CD8-positive, alpha-beta T cell (primary cell): ENCODE measurements at places on chromosomes 5 and 9.

GRCh38 chr5:2670940-2671339 lies 80.5 kb downstream of the IRX2 start:
- no peak for DNase-seq

DNA sequence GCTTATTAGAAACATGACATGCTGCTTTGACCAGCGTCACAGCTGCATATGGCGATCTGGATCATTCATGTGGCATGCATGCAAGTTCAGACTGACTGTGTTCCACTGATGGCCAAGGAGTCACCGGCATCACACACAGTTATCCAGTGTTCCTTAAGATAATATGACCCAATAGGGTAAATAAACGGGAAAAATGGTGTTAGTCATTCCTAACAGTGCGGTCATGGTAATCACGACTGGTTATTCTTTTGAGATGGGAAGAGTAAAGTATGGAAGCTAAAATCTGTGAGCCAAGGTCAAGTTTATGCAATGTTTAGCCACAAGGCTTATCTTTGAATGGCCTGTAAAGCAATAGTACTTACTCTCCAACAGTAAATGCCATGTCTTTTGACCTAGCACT lies 29.3 kb upstream of the LVRN start:
- DNase-seq = no peak

GRCh38 chr9:35717132-35717870 lies 14.7 kb downstream of the TLN1 start:
- DNase-seq = no peak

DNA sequence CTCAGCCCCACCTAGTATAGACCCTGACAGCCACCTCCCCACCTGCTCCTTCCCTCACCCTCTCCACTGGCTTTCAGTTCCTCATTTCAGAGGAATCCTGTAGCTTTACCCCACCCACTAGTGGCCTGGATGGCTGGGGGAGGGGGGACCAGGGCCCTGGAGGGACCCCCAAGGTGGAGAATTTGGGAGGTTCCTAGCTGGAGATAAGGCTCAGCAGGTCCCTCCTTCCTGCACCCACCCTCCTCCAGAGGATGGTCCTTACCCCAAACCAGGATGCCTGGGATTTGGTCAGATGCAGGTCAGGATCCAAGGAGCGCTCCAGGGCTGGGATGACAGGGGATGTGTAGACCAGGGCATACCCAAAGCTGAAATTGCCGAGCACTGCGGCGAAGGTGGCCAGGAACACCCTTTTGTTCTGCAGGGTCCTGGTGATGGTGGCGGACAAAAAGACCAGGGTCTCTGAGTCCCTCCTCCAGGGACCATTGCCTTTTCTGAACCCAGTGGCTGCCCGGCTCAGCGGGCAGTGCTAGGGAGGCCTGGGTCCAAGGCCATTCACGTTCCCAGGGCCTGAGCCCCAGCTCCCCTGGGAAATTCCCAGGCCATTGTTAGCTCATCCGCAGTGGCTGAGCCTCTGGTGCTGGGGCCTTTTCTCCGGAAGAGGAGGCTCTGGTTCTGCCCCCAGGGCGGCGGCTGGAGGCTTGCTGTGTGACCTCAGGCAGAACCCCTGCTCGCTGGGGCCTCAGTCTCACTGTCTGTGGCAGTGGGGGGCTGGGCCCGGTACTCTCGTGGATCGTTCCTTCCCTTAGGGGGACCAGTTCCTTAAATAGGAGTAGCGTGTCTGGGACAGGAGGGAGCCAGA lies 678 bp downstream of the SLC2A6 start:
- peak; percentile 61 for DNase-seq

DNA sequence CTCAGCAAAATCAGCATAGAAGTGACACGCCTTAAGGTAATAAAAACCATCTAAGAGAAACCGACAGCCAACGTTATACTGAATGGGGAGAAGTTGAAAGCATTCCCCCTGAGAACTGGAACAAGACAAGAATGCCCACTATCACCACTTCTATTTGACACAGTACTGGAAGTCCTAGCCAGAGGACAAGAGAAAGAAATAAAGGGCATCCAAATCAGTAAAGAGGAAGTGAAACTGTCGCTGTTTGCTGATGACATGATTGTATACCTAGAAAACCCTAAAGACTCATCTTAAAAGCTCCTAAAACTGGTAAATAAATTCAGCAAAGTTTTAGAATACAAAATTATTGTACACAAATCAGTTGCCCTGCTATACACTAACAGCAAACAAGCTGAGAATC lies 393.3 kb downstream of the KIF4B start:
- no peak for DNase-seq

DNA sequence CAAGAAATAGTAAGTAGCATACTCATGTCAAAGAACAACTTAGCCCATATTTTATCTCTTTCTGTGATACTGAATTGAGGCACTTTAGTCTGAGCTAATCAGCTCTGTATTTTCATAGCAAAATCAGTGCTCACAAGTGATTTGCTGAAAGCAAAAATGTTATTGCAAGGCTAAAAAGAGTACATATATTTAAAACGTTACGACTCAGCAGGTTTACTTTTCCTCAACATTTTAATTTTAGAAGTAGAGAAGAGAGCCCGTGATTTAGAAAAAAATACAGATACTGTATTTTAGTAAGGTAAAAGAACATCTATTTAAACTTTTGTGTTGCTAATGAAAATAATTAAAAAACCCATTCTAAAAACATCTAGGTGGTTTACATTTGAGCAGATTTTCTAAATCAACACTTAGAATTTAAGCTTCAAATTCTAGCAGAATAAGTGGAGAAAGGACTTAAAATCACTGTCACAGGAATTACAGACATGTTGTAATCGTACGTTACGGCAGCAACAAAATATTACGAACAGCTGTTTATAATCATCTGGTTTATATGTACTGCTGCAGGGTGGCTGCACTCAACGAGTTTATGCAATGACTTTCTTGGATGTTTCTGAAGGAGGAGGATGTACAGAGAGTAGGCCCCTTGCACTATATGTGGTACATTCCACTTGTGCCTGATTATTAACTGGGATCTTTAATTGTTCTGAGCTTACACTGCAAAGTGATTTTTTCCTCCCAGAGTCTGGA lies 20.1 kb downstream of the SREK1 start:
- DNase-seq = no peak

DNA sequence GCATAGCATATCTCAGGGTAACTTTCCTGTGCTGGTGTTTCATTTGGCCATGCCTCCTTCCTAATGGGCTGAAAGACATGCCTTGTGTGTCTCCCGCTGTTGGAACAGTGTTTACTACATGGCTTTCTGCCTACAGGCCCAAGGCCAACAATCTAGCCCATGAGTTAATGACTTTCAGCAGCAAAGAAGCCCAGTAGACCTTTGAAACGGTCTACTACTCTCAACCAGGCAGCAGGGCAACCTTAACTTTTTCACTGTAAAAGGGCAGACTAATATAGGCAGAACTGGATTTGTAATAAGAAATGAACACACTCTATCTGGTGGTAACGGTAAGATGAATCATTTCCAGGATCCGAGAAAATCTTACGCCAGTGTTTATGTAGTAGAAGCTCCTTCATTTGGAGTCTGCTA lies 21.0 kb downstream of the C5orf15 start:
- DNase-seq = no peak

DNA sequence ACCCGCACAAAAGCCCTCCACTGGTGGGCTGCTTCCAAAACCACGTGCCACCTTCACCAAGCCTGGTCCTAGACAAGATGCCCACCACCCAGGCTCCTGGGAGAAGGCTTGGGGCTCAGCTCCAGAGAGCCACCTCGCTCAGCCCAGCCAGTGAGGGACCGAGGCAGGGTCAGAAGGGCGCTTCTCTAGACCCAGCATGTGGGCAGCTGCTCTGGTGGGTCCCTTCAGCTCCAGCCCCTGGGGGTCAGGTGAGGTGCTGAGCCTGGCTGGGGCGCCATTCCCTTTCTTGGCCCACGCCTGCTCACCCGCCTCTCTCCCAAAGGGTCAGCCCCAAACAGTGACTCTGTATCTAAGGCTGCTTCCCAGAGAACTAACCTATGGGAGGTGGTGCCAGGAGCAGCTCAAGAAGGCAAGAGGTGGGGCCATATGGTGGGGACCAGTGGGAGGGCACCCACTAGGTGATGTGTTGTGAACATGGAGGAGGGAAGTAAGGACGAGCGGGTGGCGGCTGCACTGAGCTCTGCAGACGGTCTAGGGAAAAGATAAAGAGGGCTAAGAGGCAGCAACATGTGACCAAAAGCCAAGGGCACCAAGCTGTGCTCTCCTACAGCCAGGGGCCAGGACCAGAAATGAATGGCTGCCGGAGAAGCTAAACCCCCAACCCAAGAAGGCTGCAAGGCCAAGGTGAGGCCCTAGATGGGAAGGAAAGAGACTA lies 79.3 kb downstream of the CAMSAP1 start:
- DNase-seq = no peak

- no peak for DNase-seq
These were observed 2.3 kb downstream of the HAND1 start for GRCh38 chr5:154475591-154476353.

DNA sequence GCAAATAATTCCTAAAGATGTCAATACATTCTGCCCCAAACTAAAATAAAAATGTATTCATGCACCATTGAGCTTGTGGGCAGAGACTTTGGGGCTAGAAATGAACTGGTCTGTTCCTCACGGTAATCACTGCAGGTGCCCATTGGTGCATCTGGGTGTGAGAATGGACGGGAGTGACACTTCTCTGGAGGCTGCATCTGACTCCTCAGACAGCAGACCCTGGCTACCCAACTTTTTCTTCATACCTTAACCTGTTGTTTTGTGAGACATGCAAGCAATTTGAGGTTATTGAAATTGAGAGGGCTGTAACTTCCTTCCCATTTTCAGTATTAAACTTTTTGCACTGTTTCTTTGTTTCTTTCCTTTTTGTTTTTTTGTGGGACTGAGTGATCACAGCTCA lies 333.4 kb downstream of the ICE1 start:
- no peak for DNase-seq

DNA sequence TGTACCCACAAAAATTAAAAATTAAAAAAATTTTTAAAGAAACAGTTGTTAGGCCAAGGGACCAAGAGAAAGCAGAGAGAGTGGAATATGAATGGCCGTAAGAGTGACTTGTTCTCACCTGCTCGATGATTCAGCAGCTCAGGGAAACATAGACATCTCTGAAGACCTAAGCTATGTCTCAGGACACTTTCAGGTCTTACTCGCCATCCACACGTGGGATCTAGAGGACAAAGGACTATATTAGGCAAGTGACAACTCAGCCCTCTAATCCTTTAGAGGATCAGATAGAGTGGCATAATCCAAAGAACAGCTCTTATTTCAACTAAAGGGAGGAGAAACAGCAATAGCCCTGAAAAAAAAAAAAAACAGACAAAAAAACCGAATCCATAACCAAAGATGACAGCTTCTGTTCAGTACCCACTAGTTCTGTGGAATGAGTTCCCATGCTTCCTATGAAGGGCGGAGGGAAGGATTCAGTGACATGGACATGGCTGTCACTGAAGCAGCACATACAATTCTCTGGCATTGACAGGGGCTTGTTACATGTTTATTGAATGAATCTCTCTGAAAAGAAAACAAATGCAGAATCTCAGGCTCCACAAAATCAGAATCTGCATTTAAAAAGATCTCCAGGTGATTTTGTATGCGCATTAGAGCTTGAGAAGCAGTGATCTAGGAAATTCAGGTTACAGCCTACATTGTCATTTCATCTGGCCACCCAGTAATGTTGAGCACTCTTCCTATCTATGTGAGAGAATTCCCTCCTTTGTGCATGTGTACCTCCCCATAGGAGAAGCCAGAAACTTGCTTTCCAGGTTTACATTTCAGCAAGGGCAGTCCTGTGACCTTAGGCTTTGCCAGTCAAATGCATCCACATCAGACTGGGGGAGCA lies 96.0 kb downstream of the KIAA1958 start:
- no peak for DNase-seq

GRCh38 chr9:100452894-100453293 lies 20.1 kb upstream of the TMEFF1 start:
- no peak for DNase-seq

DNA sequence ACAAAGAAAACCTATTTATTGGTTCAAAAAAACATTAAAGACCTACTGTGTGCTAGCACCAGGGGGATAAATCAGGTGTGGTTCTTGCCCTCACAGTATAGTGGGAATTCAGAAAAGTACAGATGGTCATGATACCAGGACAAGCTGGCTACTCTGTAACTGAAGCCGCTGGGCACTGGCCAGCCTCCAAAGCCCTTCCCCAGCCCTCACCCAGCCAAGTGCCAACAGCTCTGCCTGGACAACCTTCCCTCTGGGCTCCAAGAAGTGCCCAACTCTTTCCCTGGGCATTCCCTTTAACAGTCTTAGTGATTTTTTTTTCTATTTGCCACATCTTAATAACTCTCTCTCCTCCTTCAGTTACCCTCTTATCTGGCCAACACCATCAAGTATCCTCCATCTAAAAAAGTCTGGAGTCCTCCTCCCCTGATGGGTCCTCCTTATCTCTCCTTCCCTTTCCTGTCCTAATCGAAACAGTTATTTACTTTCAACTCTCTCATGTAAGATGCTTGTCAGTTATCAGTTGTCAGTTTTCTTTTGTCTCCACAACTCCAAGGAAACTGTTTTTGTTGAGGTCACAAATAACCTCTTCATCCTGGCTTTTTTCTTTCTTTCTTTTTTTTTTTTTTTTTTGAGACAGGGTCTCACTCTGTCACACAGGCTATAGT lies 13.3 kb upstream of the SEPTIN8 start:
- no peak for DNase-seq

GRCh38 chr5:2093859-2094615 lies 211.3 kb upstream of the IRX4 start:
- DNase-seq = no peak

GRCh38 chr5:168291964-168292785 lies 730 bp downstream of the WWC1 start:
- DNase-seq = no peak

DNA sequence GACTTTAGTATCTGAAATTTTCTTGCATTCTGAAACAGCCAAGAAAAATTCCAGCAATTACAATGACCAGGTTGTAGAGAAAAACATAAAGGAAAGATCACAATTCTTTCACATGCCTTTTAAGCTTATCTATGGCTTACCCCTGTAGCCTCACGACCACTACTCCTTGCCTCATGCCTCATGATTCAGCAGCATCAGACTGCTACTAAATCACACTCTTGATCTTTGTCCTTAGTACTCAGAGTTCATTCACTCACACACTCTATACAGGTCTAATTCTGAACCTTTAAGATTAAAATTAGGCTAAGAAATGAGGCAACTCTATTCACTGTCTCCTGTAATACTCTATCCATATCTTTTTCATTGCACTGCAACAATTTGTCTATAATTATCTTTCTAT lies 415.1 kb downstream of the MLLT3 start:
- DNase-seq = no peak

GRCh38 chr5:148922606-148923005 lies 96.2 kb downstream of the ADRB2 start:
- DNase-seq = no peak

DNA sequence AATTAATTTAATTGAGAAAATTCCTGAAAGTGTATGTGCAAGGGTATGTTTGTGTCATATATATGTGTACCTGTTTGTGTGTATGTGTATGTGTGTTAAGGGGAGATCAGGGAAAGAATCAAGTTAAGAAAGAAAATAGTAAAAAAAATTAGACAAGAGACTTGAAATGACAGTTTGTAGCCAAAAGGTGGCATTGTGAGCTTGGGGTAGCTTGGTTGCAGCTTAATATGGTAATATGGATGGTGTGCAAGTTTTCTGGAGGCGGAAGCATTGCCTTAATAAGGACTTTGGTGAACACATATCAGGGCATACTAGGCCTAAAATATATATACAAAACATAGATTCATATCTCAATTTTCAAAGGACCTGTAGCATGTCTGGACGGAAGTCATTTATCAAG lies 129.9 kb downstream of the INSYN2B start:
- no peak for DNase-seq
